ENCODE measurements at places on chromosomes 1 and 21. TPM values are rescaled to one million over a fixed set of nuclear protein-coding genes. Genes with fewer than 3 reads are reported as not detected.

GRCh38 chr1:158324395-158324794 lies 6.9 kb downstream of the CD1B start:
- DNase-seq = no peak

- DNase-seq = no peak
These were observed 8.4 kb downstream of the ANKRD45 start for GRCh38 chr1:173661271-173661670.

DNA sequence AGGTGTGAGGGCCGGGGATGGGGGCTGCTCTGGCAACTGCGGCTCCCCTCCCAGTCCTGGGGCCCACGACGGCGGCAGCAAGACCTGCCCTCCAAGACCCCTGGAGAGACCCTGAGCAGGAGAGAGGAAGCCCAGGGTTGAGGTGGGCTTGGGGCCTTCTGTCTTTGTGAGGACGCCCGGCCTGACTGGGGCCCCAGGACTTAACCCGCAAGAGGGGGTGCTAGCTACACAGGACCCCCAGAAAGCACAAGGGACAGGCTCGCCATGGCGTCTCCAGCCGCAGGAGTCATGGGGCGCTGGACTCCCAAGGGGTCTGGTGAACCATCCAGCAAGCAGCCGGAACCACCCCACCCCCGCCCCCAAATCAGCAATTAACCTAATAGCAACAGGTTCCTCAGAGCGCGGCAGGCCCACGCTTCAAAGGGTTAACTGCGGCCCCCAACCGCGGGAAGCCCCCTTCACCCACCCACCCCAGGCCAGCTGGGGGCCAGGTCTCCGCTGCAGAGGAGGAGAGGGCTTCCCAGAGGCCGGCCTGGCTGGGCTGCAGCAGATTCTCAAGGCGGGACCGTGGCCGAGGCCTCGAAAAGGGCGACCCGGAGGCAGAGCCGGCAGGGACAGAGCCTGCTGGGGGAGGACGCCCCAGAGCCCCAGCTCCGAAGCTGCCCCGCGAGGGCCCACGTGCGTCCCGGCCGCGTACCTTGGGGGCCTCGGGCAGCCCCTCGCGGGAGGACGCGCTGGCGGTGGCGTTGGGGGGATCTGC lies 525 bp downstream of the C1QTNF12 start:
- DNase-seq = no peak

- DNase-seq = no peak
These were observed 192.1 kb upstream of the DAB1 start for GRCh38 chr1:57615956-57616355.

- DNase-seq = no peak
These were observed 62.1 kb upstream of the CD55 start for GRCh38 chr1:207259391-207259790.

Gene SLC2A5
- total RNA-seq = 0.64 TPM

DNA sequence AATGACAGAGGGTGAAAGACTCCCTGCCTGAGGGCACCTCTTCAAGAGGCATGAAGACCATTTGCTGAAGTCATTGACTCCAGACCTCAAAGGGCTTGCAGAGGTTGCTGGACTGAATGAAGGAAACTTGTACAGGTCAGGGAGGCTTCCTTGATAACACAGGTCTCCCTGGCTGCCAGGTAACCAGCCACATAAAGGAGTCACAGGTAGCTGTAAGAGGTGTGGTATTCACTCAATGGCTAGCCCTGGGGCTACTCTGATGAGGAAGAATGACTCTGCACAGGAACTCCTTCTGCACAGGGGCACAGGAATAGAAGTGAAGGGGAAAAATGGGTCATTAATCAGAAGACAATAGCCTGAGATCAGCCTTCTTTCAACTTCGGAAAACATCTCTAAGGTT lies 187.5 kb downstream of the LMX1A start:
- no peak for DNase-seq
